Stimulated activated CD4-positive, alpha-beta T cell treated with anti-CD3 and anti-CD28 coated beads, TNF-alpha, amount 100 ng/mL, for 1 hour (primary cell): ENCODE measurements at places on chromosomes 5 and 9.

- DNase-seq = no peak
Measured at GRCh38 chr9:121651295-121652020, at the start of gene DAB2IP. TSS of gene DAB2IP (plus strand) at chr9:121651634. CDS start at chr9:121651776, 142 bp downstream.

DNA sequence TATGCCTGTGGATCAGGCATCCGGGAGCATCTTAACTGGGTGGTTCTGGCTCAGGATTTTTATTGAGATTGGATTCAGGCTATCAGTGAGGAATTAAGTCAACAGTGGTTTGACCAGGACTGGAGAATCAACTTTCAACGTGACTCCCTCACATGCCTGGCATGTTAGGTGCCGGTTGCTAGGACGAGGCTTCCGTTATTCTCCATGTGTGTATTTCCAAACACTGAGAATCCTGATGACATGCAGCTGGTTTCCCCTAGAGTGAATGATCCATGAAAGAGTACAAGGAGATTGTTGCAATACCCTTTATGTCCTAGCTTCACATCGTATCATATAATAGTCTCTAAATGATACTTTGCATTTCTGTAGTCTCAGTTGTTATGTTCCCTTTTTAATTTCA is 529.2 kb downstream of the ANXA1 start:
- no peak for DNase-seq

- DNase-seq = no peak
Measured at GRCh38 chr9:98993570-98993945, 49.9 kb downstream of the COL15A1 start.

GRCh38 chr9:109176386-109176785 is 9.3 kb upstream of the FRRS1L start:
- no peak for DNase-seq

- no peak for DNase-seq
Measured at GRCh38 chr9:83932011-83932410, 10.8 kb upstream of the KIF27 start.

- no peak for DNase-seq
Measured at GRCh38 chr5:10985091-10985720, 224.2 kb upstream of the DAP start.

- DNase-seq = no peak
Measured at GRCh38 chr9:96554326-96554725, 65.3 kb downstream of the CDC14B start.

GRCh38 chr9:94675008-94675881 is 35.9 kb upstream of the FBP1 start:
- no peak for DNase-seq

DNA sequence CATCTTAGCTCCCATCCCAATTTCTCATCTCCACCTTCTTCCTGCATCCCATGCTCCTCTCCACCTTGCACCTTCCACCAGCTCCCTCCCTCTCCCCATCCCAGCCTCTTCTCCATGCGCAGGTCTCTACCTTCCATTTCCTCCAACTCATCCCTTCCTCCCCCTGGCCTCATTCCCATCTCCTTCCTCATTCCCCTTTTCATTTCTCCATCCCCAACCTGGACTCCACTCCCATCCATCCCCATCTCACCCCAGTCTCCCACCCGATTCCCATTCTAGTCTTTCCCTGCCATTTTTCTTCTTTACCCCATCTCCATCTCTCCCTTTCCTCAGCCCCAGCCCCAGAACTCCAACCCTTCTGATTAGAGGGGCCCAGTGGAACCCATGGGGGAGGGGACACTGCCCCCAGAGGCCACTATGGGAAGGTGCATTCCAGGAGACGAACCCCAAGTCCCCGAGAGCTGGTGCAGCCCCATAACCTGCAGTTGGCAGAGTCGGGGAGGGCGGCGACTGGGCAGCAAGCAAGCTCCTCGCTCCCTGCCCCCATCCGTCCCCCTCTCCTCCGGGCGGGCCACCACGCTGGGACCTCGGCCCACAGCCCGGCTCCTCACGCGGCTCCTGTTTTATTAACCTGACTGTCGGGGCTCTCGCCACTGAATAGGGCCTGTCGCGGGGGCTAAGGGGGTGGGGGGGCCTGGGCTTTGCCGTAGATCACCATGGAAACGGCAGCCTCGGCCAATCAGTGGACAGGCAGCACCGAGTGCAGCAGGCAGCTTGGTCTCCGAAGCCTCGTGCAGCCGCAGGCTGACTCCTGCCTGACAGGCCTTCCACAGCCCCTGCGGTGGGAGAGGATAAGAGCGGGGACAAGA is 66.7 kb downstream of the PCDH1 start:
- no peak for DNase-seq

- DNase-seq = no peak
Measured at GRCh38 chr5:84869675-84870074, 485.0 kb upstream of the EDIL3 start.

DNA sequence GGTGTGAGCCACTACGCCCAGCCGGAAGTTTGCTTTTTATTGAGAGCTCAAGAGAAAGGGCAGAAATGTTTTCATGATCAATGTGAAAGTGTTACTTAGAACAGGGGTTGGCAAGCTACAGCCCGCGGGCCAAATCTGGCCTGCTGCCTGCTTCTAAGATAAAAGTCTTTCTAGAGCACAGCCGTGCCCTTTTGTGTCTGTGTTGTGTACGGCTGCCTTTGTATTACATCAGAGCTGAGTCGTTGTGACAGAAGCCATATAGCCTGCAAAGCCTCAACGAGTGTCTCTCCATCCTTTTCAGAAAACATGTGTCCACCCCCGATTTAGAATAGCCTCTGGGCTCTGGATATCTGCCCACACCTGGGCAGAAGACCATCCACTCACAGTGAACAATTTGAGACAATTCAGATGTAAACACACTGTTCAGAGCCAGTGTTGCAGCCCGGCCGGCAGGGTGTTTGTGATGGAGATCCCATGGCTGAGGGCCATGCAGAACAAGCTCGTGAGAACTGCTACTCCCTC is 28.8 kb downstream of the AK8 start:
- DNase-seq = no peak

GRCh38 chr5:84274585-84275468 is 109.9 kb downstream of the EDIL3 start:
- no peak for DNase-seq

DNA sequence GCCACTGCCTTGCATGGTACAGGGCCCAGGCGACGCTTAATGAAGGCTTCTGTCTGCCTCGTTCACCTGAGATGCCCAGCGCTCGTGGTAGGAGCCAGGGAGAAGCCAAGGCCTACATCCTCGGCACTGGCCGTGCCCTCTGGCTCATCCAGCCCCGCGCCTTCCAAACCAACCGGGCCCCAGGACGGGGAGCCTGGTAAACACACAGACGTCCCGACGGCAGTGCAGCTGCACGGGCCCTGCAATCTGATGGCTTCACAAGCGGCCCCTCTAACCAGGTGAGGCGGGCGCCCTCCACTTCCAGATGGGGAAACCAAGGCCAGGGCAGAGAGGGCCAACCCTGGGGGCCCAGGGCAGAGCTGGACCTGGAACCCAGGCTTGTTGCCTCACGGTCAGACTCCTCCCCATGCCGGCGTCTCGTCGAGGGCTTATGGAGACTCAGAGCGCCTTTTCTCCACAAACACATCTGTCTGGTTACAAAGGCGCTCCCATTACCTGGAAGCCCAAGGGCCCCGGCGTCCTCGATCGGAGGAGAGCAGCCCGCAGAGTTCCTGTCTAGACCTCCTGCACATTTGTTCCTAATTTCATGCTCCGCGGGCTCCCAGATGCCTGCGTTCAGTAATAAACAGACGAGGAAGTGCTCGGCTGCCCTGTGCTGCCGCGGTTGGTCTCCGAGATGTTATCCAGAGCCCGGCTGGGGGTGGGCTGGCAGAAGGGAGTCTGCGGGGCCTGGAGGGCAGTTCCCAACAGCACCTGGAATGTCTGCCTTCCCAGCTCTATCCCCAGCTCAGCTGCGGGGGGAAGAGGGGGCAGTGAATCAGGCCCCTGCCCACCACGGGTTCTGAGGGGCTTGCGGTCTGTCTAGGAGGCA is 23.5 kb downstream of the FAM163B start:
- no peak for DNase-seq

GRCh38 chr5:17785774-17786173 is 151.5 kb downstream of the TAF11L14 start:
- no peak for DNase-seq

GRCh38 chr5:43561356-43561755 is 4.5 kb upstream of the PAIP1 start:
- no peak for DNase-seq

DNA sequence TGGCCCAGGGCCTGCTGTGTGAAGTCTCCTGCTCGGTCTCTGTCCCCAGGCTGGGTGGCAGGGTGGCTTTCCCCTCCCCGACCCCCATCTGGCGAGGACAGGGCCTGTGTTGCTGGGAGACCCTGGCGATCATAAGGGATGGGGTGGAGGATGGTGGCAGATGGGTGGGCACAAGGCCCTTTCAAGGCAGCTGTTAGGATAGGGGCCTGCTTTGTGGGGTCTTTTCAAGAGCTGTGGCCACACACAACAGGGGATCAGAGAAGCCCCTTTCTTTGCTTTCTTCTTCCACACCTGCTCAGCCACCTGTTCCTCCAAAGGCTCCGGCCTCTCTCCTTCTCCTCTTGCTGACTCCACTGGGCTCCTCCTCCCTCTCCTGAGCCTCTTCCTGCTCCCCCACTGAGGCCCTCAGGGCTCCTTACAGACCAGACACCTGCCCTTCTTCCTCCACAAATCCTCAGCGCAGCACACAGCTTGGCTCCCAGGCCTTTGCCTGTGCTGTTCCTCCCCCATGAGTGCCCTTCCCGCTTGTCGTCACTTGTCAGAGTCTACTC is 15.0 kb upstream of the NEURL1B start:
- no peak for DNase-seq

- DNase-seq = no peak
Measured at GRCh38 chr5:172770374-172770674, 671 bp downstream of the DUSP1 start.

DNA sequence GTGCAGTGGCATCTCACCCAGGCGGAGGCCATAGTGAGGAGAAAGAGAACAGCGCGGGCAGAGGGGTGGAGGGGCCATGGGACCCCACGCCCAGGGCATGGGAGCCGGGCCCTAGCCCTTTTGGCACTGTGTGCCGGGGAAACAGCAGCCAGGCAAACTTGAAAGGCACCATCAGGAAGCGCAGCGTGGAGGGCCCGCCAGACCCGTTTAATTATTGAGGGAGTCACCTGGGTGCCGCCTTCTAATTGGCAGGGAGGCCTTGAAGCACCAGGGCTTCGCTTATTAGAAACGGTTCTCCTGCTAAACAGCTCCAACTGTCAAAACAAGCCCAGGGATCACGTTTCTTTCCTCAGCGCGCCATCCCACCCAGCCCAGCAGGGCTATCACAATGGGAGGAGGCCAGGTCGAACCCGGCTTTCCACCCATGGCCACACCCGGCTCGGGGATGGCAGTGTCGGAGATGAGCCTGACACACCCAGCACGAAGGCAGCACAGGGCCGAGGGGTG is 104.6 kb upstream of the SARDH start:
- DNase-seq = no peak

GRCh38 chr5:104178829-104179456 is 616.4 kb upstream of the NUDT12 start:
- no peak for DNase-seq

- no peak for DNase-seq
Measured at GRCh38 chr9:8309258-8309657, 509.7 kb upstream of the DMAC1 start.

GRCh38 chr5:154077696-154078095 is 38.9 kb downstream of the MFAP3 start:
- no peak for DNase-seq

DNA sequence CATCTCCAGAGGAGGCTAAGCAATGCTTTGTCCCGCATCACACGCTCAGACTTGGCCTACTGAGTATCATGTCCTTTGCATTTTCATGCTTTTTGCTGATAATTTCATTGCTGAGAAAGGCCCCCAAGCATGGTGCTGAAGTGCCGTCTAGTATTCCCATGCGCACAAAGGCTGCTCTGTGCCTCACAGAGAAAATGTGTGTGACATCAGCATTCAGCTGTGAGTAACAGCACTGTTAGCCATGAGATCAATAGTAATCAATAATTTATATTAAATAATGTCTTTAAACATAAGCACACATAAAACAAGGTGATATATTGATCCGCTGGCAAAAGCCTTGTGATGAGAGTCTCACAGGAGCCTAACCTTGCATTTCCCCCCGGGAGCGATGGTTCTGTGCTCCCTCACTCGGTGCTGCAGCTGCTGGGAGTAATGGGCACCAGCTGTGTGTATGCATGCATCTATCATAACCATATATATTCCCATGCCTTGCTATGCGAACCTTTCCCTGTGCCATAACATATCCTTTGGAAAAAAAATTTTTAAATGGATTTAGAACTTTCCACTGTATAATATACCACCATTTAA is 50.4 kb upstream of the RNF130 start:
- no peak for DNase-seq

DNA sequence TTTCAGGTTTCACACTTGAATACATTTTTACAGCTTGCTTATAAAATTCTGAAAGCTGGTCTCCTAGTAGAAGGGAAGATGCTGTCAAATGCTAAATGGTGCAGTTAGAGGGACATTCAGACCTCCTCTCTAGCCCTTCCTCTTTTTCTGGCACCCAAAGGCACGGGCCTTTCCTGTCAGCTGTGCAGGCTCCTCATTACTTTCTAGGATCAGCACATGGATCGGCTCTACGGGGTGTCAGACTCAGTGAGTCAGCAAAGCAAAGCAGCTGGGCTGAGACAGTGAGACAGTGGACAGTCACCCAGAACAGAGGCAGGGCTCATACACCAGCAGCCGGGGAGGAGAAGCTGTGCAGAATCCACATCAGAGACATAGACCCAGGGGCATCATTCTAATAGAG is 80.0 kb upstream of the TNC start:
- DNase-seq = no peak

GRCh38 chr9:33329117-33329563 is 38.8 kb downstream of the NFX1 start:
- DNase-seq = no peak

DNA sequence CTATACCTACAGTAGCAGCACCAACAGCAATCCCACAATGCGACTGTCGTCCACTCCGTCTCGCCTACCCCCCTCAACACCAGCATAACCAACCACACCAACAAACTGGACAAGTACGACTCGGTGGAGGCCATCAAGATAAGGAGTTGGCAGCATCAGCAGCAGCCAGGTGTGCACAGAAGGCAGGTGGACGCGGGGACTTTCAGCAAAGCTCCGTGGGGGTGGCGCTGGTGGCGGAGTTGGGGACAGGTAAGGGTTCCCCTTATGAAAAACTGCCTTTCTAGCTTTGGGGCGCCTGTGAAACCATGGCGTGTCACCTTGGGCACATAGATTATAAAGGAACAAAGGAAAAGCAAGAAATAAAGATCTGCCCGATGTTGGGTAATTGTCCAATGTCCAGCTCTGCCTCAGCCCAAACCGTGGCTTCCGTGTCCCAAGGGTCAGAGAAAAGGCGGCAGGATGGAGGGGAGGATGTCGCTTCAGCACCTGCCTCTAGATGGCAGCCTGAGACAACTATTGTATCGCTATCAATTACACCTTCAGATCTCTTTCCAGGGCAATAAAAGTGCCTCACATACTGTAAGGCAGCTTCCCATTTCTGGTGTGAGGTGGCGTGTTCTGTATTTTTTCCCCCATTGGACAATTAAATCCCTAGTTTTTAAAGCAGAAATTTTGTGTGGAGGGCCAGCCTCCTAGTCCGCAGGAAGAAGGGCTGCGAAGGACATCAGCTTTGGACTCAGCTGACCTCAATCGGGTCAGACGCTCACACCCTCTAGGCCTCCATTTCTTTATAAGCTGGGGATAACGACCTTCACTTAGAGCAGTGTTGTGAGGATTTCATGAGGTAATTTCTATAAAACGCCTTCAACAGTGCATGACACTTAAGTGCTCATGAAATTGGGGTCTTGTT is 58.8 kb downstream of the MTRR start:
- no peak for DNase-seq

GRCh38 chr5:131997026-131997726 is 14.3 kb downstream of the ACSL6 start:
- DNase-seq = no peak

GRCh38 chr9:36858805-36859375 is 175.2 kb downstream of the PAX5 start:
- no peak for DNase-seq
